Activated CD4-positive, alpha-beta T cell treated with anti-CD3 and anti-CD28 coated beads, Interleukin-2, amount 10 ng/mL, durations not matched to agents 7 days and 5 days (primary cell): ENCODE measurements at places on chromosomes 3 and 15.

DNA sequence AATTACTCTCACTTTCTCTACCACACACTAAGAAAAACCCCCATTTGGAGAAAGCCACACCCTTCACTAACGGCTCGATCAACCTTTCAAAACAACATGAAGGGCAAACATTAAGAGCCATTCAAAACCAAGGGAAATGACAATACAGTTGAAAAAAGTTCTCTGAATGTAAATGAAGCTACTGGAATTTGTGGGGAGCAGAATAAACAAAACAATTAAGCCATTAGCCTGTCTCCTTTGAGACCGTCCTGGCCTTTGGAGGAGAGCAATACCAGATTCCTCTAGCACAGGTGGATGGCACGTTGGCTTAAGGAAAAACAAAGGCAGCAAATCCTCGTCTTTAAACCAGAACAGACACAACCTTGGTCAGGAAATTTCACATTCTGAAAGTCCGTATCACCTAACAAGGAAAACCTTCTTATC is 18.7 kb downstream of the MYO1E start:
- DNase-seq, result no peak

DNA sequence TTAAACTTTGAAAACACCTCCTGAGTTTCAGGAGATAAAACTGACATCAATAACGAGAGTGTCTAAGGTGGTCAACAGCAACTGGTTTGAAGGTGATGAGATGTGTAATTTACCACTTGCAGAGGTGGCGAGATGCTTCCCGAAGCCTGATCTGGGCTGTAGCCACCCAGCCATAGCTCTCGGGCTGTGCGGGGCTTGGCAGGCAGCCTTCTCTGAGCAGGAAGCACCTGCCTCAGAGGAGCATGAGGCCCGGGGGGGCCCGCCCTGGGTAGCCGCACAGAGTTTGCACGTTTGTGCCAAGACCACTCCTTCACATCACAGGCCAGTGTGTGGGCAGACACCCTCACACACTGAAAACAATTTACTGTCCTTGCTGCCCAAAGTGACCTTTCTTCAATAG is 220.3 kb downstream of the CACNA2D3 start:
- DNase-seq, result no peak

DNA sequence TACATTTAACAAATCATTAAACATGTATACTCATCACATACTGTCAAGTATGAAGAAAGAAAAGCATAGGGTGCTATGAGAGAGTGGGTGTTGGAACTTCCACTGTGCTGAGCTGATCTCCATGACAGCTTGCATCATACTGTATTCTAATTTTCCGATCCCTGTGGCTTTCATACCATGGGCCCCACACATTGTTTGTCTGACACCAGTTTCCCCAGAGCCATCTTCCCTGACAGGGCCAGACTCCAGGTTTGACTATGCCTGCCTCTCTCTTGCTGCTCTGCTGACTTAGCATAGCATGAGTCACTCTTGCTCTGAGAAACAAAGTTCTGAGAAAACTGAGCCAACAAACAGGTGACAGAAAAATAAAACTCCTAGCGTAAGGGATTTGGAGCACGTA is 37.0 kb upstream of the CASR start:
- DNase-seq, result peak; percentile 44

- no peak for DNase-seq
These were observed 66.5 kb downstream of the DPH6 start for GRCh38 chr15:35479423-35479822.

- DNase-seq, result no peak
These were observed 324.0 kb downstream of the ZBTB20 start for GRCh38 chr3:114823061-114823460.

GRCh38 chr3:37367436-37367835 is 193.1 kb upstream of the LRRFIP2 start:
- DNase-seq, result no peak

GRCh38 chr3:34646911-34647460 is 848.6 kb downstream of the PDCD6IP start:
- no peak for DNase-seq

DNA sequence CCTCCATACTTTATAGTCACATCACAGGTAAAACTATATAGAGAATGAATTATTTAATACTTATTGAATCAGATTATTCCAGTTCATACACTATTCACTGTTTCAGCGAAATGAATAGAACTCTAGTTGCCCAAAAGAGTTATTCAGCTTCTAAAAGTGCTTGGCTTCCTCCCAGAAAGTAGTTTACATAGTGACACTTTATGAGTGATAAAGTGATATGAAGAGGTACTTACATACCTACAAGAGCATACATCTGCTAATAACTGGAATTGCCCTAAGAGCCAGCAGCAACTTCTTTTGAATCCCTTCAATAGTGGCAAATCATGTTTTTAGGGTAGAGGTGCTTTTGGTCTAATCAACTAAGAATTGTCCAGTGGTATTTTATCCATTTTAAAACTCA is 635.1 kb upstream of the AGTR1 start:
- DNase-seq, result no peak

GRCh38 chr3:151346292-151346691 is 16.9 kb upstream of the P2RY13 start:
- no peak for DNase-seq

DNA sequence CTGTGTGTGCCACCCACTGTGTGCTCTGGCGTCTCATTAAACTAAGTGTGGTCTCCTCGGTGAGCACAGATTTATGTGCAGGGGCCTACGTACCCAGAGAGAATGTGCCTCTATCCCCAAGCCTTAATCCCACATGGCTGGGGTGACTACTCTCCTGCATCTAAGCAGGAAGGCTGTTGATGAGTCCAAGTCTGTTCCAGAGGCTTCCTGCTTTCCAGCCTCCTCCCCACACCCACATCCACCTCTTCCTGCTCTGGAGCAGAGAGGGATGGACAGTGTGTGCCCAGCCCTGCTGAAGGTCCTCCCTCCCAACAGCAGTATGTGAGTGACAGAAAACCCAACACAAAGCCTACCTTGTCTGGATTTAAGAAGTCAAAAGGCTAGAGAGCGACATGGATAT is 38.8 kb upstream of the BCL2L10 start:
- DNase-seq, result no peak

DNA sequence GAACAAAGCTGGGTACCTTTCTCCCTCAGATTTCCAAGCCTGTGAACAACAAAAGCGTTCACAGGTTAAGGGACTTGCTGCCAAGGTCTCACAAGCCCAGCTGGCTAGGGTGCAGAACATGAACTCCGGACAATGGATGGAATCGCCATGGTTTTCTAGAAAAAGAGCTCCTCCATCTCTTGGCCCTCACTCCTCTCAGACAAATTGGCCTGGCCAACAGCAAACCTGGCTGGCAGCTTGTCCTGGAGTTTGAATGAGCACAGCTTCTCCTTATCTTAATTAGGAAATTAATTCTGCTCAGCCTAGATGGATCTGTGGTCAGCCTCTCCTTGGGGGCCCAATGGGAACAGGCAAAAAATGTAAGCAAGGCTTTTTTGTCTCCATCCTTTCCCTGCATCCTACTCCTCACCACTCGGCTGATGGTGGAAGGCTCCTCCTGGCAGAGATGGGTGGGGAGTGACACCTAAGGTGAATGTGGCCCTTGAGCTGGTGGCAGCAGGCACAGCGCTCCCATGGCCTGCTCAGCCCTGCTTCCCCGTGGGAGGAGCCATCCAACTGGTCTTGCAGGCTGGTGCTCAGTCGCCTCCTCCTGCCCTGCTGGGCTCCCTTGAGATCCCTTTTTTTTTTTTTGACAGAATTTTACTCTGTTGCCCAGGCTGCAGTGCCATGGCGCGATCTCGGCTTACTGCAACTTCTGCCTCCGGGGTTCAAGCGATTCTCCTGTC is 5.8 kb downstream of the KLHL25 start:
- DNase-seq, result no peak

GRCh38 chr15:93041159-93041547 is 47.9 kb downstream of the RGMA start:
- no peak for DNase-seq

- peak; percentile 3 for DNase-seq
These were observed 29.7 kb upstream of the KLF13 start for GRCh38 chr15:31296646-31297574.

DNA sequence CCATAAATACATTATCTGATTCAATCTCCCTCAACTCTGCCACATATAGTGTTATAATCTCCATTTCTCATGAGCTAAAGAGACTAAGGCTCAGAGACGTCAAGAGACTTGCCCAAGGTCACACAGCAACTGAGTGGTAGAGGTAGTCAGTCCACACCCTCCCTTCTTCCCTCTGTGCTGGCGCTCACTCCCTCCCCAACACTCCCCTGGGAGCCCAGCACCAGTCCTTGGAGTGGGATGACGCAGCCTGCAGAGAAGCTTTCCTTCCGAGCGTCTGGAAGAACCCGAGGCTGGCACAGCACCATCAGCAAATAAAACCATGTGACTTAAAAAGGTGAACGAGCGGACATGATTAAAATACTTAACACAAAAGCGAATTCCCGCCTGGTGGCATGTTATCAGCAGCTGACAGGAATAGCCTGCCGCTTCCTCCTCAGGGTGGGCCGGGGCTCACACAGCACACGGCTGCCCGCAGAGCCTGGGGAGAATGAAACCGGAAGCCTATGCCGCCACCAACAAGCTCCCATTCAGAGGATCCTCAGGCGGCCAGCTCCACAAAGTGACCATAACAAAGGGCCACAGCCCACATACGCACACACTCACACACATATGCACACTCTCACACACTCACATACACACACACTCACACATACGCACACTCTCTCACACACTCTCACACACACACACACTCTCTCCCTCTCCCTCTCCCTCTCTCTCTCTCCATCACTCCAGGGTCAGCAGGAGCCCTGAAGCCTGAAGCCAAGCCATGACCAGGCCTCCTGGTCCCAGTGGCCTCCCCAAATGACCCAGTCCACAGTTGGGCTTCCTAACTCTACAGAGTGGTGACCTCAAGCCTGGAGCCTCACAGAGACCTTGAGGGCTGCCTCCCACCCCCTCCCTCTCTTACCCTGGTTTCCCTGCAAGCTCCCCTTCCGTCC is 120.5 kb downstream of the XXYLT1 start:
- peak; percentile 37 for DNase-seq

- no peak for DNase-seq
These were observed 26.5 kb downstream of the NANOGP8 start for GRCh38 chr15:35058534-35059054.

DNA sequence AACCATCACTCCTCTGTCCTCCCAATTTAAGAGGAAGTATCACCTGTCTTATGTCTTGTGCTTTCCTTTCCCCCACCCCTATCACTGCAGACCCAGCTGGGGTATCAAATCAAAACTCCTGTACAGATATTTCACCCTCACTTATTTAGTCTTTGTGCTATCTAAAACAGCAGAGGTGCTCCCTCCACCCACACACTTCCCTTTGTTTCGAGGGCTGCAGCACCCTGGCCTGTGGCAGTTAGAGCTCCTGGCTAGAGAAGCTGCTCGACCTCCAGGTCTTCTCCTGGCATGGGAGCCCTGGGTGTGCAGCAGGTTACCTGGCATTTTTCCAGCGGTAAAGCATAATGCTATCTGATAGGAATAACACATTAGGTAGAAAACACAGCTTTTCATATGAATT is 181.4 kb upstream of the BCL6 start:
- DNase-seq, result no peak

DNA sequence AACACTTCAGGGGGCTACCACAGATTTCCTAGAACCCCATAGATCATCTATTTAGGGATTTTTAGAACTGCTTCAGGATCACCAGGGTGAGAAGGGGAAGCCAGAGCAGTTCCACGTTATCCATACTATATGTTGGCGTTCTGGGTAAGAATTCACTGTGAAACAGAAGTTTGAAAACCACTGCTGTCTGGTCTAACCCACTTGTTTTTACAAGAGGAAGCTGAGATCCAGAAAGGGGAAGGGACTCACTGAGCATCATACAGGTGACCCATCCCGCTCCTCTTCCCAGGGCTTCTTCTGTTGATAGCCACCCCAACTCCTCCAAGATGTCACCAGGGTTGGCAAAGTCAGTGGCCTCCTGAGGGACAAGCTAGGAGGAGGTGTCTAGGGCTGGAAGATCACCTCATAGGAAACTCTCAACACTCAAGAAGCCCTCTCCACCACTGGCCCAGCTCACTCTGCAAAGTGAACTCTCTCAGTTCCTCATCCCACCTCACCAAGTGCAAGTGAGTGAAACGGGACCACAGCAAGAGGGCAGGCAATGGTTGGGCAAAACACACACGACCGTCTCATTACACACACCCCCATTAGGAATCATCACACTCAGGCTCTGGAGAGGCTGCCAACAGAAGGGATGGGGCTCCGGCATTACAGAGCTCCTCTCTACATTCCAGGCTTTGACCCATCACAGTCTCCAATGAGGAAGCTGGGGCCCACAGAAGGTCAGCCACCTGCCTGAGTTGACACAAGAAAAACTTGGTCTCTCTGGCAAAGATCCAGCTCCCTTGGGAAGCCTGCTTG is 1.8 kb downstream of the DAPK2 start:
- DNase-seq, result no peak

DNA sequence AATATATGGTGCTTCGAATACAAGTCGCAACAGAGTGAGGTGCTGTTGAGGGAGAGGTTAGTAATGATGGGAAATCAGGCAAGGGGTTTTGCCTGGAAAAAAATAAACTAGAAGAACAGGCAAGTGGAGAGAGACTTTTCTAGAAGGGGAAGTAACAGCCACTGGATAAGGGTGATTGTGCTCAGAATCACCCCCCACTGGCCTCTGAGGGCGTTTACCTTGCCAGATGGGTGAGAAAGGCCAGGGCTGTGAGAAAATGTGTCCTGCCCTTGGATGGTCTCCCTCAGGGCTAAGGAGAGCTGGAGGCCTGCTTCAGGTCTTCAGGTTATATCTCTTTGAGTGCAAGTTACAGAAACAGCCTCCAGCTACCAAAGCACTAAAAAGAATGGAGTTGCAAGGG is 151.8 kb downstream of the MEX3B start:
- no peak for DNase-seq

DNA sequence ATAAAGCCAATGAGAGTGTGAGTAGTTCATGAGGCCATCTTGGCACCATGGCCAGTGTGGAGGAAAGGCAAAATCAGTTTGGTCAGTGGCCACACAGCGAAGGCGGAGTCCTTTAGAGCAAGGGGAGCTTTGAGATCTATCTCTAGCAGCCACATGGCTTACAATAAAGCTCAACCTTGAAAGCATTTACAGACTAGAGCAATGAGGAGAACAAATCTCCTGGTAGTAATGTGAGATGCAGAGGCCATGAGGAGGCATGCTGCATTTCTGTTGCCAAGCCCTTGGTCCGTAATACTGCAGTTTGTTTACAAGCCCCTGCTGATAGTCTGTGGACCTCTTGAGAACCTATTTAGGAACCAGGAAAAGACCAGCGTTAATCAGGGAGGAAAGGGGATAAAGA is 381.5 kb upstream of the C2CD4B start:
- DNase-seq, result no peak

- DNase-seq, result no peak
These were observed 29.2 kb upstream of the IGDCC4 start for GRCh38 chr15:65451989-65452388.

- no peak for DNase-seq
These were observed 44.3 kb upstream of the ACAD9 start for GRCh38 chr3:128835096-128835495.

- no peak for DNase-seq
These were observed 124.7 kb upstream of the RBMS3 start for GRCh38 chr3:29156086-29156715.

GRCh38 chr3:71910108-71910507 is 125.2 kb upstream of the PROK2 start:
- DNase-seq, result no peak
